ENCODE measurements at places on chromosomes 6 and 20.

- DNase-seq, result no peak
Measured at GRCh38 chr6:49980898-49981297, 11.5 kb upstream of the DEFB113 start.

- no peak for DNase-seq
Measured at GRCh38 chr6:35710241-35710847, 21.6 kb upstream of the FKBP5 start.

- no peak for DNase-seq
Measured at GRCh38 chr6:56347526-56347925, 100.1 kb upstream of the COL21A1 start.

DNA sequence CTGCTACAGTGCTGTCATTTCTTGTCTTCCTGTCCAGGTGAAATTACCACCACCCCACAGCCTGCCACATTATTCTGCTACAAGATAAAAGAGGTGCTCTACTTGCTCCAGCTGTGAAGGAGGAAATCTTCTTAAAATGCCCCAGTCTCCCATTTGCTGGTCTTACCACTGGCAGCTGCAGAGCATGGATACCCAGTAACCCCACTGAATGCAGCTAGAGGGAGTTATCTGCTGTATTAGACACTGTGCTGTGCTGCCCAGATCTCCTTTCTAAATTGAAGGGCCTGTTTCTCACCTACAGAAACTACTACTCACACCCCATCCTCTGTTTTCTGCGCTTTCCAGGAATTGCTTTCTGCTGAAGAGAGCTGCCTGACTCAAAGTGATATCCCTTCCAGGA is 517.8 kb downstream of the PKHD1 start:
- DNase-seq, result no peak

GRCh38 chr20:19129976-19130612 is 82.3 kb upstream of the SLC24A3 start:
- no peak for DNase-seq

GRCh38 chr6:12545619-12546409 is 170.8 kb upstream of the PHACTR1 start:
- no peak for DNase-seq

DNA sequence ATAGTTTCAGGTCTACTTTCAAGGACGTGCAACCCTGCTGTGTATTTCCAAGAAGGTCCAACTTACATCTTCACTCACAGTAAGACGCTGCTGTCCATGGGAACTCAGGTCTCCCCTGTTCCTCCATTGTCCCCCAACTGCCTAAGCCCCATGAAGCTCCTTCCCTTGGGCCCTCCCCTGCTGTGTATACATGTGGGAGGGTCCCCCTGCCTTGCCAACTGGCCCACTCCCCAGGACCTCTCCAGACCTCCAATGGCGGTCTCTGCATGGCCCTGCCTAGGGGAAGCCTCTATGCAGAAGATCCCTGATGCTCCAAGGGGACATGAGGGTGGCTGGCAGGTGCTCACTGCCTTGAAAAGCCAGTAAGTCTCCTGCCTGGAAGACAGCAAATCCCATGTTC is 186.7 kb upstream of the CST7 start:
- DNase-seq, result no peak

GRCh38 chr6:159754959-159755914 is 6.6 kb upstream of the ACAT2 start:
- DNase-seq, result no peak

- no peak for DNase-seq
Measured at GRCh38 chr6:142416179-142416578, 114.4 kb downstream of the ADGRG6 start.

DNA sequence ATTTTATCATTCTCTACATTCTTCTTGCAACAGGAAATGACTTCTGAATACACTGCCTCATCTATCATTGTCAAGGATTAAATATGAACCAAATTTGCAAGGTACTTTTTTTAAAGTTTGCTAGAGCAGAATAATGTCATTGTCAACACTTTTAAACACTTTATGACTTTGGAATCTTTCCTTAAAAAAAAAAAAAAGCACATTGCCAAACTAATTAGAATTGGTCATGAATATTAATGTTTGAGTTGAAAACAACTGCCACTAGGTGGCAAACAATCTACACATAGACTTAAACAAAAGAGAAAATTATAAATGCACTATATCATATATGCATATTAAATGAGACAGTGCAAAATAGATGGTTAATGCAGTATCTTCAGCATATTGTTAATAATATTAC is 32.5 kb upstream of the TMEM244 start:
- no peak for DNase-seq

DNA sequence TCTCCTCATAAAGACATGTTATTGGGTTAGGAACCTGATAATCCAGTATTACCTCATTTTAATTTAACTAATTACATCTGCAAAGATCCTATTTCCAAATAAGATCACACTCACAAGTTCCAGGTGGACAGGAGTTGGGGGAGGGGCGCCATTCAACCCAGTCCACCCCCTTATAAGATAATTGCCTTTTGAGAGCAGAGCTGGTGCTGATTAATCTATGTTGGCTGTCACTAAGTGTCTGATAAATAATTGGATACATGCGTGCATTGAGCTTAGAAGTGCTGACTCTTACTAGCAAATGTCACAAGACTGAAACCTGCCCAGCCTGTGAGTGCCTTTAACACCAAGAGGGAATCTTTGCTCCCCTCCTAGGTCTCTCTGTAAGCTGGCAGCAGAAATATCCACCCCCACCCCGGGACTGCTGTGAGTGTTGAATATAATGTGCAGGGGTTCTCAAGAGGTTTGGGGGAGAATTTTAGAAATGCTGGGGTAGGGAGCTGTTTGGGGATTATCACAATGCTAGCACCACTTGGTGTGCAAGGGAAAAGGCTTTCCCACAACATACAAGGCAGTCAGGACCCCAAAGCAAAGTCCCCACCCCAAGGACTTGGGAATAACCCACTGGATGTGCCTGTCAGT is 87.5 kb downstream of the ANKRD60 start:
- no peak for DNase-seq

- DNase-seq, result no peak
Measured at GRCh38 chr6:112409311-112409710, 62.2 kb downstream of the RFPL4B start.
